Bronchus fibroblast of lung (primary cell): ENCODE measurements at places on chromosomes 11 and 22. TPM values are rescaled to one million over a fixed set of nuclear protein-coding genes. Genes with fewer than 3 reads are reported as not detected.

Gene FAM227A
- 0.67 and 1.8 TPM in 2 replicates for total RNA-seq

Gene TIMM10B
- 36.1 and 54.7 TPM in 2 replicates for total RNA-seq

Gene TMEM25
- total RNA-seq: 21.4 and 23.0 TPM in 2 replicates

Gene OR8G1
- total RNA-seq: not detected in 2 replicates

Gene RCE1
- total RNA-seq: 21.0 and 21.2 TPM in 2 replicates

Gene UPB1
- total RNA-seq: not detected in 2 replicates

Gene MYO7A
- 0.15 TPM in 1 of 2 replicates, not detected in the other for total RNA-seq

Gene APOA1
- total RNA-seq: not detected in 2 replicates

Gene ASRGL1
- 1.8 and 3.1 TPM in 2 replicates for total RNA-seq

Gene ARHGAP32
- 2.2 and 2.8 TPM in 2 replicates for total RNA-seq

Gene MIEF1
- total RNA-seq: 20.7 and 24.8 TPM in 2 replicates
